ENCODE measurements at places on chromosomes 3 and 15.

DNA sequence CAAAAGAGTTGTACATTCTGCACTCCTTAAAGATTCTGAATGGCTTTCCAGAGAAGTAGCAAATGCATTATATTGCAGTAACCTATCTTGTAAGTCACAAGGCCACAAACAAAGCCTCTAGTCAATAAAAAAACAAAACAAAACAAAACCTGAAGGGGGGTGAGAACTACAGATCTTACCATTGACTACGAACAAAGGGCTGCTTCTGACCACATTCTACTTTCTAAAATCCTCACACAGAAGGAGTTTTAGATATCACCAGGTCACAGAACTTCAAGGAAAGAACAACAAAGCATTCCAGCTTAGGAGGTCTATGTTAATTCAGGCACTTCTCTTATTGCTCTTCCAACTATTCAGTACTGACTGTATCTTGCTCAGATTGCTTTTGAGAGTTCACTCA, 343.0 kb downstream of the ZBTB20 start:
- DNase-seq, result no peak

- no peak for DNase-seq
Measured at GRCh38 chr15:32982001-32982400, 212.5 kb downstream of the FMN1 start.

DNA sequence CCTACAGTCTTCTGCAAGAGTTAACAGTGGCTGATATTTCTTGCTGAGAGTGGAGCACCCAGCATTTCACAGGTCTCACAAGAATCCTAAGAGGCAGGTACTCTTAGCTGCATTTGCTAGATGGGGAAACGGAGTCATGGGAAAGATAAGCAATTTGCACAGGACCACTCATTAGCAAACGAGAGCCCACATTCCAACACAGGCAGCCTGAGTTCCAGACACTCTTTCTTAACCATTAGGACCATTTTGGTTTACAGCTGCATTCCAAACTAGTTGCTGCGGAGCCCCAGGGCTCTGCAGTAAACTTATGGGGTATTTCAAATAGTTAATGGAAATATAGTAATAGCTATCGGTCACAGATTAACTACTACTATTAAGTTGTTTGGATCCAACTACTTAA, 42.5 kb downstream of the LYZL4 start:
- no peak for DNase-seq

GRCh38 chr3:100170486-100170885, 56.2 kb upstream of the FILIP1L start:
- no peak for DNase-seq

GRCh38 chr3:170566413-170566812, 19.5 kb downstream of the SLC7A14 start:
- DNase-seq, result no peak

GRCh38 chr3:16026753-16027152, 147.7 kb upstream of the GALNT15 start:
- DNase-seq, result no peak
